Activated naive CD4-positive, alpha-beta T cell (primary cell): ENCODE measurements at places on chromosomes 12 and 14.

- DNase-seq: no peak
Observed at GRCh38 chr12:3564411-3564810, 73.4 kb downstream of the PRMT8 start.

GRCh38 chr12:132052196-132052932 is 91.8 kb downstream of the DDX51 start:
- no peak for DNase-seq

DNA sequence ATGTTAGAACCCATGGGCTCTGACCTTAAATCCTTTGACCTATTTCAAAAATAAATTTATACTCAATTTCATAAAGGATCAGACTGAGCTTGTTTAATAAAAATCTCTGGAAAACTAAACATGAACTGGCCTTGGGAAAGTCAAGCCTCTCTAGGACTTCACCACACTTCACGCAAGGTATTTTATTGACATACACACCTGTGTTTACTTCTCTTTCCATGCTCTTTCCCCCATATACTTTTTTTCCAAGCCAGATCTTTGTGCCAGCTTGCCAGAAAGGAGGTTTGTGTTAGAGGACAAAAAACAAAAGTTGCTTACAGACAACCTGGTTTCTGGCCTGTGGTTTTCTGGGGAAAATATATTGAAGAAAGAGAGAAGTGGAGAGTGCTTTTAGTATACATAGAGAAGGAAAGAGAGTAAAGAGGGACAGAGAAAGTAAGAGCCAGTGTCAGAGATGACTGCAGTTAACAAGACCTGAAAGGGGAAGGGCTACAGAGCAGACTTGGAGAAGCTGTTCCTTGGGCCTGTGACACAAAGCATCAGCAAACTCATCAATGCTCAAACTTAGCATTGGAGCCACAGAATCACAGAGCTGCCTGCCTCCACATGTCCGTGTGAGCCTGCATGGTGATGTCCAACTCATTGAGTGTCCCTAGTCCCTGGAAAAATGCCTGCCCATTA is 77.3 kb upstream of the TMTC2 start:
- no peak for DNase-seq

GRCh38 chr12:57454566-57455373 is at the start of gene INHBE:
Gene INHBE (plus strand): TSS chr12:57455307. CDS start chr12:57455537, 230 bp downstream.
- DNase-seq: no peak

DNA sequence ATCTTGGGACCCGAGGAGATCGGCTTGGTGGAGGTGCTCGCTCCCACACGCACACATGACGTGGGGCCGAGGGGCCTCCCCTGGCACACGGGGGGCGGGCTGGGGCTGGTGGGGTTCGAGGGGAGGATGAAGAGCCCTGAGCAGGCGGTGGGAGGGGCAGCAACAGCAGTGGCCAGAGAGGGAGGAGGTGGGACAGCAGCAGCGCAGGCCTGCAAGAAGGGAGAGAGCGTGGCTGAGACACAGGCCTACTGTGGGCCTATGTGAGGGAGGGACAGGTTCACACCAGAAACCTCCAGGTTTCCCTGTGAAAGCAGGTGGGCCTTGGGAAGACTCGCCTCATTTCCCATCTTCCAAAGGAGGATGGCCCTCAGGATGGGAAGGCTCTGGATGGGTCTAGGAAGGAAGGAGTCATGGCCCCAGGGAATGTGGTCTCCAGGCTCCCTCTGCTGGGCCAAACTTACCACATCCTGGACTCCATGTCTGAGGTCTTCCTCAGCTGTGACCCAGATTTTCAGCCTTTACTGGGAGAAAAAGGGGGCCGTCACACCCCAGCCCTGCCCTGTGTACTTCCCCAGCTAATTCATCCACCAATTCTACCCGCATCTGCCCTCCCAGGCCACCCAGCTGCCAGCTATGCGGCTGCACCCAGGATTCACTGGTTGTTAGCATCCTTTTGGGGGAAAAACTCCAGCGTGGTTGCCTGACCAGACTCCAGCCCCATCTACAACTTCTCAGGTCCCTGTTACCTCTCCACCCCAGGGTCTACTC is 2.8 kb downstream of the PIANP start:
- no peak for DNase-seq

DNA sequence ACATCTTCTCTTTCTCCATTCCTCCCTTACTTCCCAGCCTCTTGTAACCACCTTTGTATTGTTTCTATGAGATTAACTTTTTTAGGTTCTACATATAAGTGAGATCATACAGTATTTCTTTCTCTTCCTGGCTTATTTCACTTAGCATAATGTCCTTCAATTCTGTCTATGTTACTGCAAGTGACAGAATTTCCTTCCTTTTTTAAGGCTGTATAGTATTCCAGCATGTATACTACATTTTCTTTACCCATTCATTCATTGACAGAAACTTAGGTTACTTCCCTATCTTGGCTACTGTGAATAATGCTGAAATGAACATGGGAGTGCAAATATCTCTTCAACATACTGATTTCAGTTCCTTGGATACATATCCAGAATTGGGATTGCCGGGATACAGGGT is 18.2 kb downstream of the TMX1 start:
- no peak for DNase-seq

- DNase-seq: no peak
Observed at GRCh38 chr14:59699442-59699841, 122.8 kb upstream of the CCDC175 start.

- no peak for DNase-seq
Observed at GRCh38 chr12:118307069-118307954, 65.4 kb downstream of the TAOK3 start.

- no peak for DNase-seq
Observed at GRCh38 chr14:74951443-74952179, 3.8 kb downstream of the PGF start.

DNA sequence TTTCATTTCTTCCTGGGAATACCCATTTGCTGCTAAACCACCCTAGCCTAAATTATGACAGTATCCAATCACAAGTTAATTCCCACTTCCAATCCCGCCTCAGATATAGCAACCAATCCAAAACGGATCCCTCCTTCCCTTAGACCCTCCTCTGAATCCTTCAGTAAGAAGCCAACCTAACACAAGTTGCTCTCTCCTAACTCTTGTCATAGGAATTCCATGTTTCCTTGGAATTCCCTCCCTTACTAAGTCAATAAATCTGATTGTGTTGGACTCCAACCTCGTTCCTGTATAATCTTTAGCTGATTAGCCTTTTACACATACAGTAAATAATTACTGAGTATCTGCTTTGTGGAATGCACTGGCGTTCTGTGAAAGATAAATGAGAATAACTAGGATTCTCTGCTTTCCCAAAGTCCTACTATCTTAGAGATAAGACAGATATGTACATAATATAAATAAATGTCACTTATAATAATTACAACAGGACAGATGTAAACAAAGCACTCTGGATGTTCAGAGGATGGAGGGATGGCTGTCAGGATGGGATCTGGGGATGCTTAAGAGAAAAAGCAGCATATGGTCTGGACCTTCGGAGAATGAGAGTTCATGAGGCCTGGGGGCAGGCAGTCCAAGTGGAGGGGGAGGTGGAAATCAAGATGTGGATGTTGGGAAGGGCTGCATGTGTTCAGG is 185.8 kb upstream of the SOX5 start:
- DNase-seq: no peak

DNA sequence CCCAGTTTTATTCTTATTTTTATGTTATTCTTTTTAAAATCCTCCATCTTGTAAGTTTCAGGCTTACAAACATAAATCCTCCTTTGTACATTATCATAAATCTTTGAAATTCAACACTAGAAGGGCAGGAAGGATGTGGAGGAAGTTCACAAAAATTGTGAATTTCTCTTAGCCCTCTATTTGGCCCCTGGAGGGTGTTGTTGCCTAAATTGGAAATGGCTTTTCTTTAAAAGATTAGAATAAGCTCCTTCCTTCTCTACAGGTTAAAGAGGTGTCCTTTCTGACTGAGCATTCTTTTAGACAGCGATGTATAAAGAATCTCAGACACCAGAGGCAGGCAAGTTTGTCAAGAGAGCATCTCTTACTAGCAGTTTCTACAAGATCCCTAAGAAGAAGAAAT is 391.7 kb upstream of the OR4E1 start:
- no peak for DNase-seq

DNA sequence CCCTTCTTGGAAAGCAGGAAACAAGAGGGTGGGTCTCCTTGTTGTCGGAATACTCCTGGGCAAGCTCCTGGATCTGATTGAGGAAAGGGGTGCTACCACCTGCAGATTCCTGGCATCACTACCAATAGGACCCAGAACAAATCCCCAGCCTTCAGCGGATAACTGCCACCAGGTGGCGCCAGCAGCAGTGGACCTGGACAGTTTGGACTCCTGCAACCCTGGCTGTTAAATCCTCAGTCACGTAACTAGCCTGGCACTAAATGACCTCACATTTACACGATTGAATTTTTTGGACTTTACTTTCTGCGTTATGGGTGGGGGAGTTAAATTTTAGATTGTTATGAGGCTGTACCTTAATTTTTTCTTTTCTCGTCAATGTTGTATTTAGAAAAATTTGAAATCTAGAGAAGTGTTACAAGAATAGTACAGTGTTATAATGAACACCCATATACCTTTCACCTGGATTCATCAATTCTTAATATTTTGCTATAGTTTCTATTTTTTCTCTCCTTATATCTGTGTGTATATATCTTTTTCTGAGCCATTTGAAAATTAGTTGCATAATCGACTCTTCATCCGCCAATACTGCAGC is 95.6 kb downstream of the GAS2L3 start:
- DNase-seq: no peak

DNA sequence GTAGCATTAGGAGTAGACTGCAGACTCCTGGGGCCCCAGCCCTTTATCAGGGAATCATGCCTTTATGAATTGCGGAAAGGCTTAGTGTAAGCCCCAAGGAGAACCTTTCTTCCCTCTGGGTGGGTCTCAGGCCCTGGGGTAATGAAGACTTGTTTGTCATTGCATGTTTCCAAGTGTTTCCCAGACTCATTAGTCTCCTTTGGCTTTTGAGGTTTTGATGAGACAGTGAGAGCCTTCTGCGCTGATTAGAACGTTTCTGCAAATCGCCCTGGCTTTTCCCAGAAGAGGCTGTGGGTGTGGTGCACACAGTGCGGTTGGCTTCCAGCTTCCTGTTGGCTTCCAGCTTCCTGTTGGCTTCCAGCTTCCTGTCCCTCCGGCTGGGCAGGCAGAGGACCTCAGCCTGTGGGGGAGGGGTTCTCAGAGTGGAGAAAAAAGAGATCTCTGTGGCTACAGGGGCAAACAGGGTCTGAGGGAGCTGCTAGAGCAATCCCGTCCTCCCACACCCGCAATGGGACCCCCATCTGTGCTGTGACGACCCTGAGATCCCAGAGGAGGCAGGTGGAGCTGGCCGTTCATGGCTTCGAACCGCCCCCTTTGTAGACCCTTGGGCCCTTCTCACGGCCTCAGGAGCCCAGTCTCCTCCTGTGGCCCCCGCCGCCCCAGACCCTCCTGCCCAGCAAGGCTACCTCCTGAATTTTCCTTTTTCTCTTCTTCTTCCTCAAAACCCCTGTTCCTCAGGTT is 42.1 kb downstream of the GPR68 start:
- DNase-seq: no peak

DNA sequence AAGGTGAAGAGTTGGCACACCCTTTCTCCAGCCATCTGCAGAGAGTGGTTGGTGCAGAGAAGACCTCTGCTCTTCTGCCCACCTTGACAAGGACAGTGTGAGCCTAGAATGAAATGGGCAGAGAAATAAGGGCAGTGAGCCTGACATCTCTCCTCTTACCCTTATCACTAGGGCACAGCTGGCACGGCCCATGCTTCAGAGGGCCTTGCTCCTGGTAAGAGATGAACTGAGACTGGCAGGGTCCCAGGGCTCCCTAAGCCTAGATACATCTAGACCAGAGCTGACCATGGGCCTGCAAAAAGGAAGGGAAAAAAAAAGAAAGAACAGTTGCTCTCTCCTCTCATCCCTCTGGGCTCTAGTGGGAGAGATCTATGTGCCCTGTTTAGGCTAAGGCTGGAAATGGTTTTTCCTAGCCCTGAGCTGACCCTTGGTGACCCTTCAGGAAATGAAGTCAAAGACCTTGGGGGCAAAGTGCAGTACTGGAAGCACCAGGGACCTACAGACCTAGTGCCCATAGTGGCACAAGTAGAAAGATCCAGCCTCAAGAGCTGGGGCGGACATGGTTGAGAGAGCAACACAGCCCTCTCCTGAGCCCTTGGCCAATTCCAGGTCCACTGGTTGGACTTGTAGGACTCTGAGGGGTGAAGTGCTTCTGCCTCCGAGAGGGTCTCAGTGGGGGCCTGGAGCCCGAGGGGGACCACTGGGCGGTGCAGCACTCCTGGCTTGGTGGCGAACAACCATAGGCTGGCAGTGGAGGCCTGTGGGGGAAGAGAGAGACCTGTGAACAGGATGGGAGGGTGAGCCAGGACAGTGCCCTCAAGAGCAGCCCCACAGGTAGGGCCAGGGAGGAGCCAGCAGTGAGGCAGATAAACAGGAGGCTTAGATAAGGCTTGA is 22.0 kb downstream of the PRPF40B start:
- no peak for DNase-seq

- DNase-seq: no peak
Observed at GRCh38 chr14:103451401-103451800, 66.2 kb downstream of the MARK3 start.

DNA sequence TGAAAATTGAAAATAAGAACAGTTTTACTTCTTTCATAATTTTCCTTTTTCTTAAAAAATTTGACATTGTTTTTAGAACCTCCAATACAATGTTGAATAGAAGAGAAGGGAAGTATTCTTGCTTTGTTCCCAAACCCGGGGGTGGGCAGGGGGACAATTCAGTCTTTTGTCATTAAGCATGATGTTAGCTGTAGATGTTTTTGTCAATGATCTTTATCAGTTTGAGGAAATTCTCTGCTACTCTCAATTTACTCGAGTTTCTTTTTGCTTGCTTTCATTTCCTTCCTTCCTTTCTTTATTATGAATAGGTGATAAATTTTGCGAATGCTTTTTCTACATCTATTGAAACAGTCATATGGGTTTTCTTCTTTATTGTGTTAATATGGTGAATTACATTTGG is 183.2 kb upstream of the FRMD6 start:
- DNase-seq: no peak

- DNase-seq: no peak
Observed at GRCh38 chr12:16920451-16920850, 314.5 kb upstream of the LMO3 start.

DNA sequence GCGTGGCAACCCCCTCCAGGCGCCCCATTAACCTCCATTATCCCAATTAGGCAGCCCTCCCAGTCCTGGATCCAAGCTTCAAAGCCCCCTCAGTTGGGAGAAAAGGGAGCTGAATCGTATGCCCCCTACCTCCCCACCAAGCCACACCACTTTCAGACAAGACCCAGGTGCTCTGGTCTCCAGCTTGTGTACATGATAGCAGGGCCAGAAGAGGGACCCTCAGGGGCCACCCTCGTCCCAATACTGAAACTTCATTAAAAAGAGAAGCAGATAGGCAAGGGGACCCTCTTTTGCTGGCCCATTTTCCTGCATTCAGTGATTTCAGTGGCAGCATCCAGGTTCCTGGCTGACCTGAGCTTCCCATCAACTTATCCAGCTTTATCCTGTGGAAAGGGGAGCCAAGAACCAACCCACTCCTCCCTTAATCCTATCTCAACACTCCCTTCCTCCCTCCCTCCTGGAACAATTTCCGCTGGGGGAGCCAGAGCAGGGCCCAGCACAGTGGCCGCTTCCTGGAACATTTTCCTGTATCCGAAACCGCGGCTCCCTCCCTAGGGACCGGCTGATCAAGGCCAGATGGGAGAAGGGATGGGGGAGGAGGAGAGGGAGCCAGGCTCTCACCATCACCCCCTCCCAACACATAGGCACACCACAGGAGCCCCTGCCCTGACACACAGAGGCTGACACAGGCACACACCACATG is 9.5 kb upstream of the SP7 start:
- no peak for DNase-seq
